ENCODE measurements at places on chromosomes 11 and 22.

GRCh38 chr22:48473202-48473601, 1354.5 kb downstream of the BRD1 start:
- no peak for DNase-seq

- no peak for DNase-seq
These were observed 56.9 kb upstream of the PRSS23 start for GRCh38 chr11:86743223-86744118.

GRCh38 chr11:26985943-26986342, 8.0 kb upstream of the FIBIN start:
- no peak for DNase-seq

DNA sequence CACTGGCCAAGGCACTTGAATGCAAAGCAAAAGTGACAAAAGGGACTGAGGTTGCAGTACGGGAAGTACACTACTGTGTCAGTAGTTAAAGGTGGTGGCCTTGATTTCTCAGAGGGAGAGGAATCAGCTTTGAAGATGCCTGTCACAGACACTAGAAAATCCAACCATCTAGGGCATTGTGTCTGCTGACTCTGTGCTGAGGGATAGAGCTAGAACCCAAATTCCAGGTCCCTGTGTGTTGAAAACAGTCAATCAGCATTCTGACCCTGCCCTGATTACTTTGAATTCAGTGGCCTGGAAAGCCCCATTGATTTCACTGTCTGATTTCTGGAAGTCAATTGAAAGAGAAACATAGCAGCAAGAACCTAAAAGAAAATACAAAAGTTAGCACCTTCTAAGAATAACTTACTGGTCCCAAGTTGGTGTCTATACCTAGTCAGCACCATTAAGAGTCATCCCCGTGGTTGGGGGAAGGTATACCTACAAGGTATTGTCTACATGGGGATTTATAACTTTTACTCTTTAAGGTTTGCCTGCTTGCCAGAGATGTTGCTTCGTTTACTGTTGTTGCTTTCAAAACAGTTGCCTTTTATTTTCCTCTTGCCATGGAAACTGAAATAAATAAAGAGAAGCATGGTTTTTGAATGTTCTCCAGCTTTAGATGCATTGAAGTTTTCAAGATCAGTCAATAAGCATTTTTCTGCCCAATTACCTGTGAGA, 97.3 kb downstream of the PDHX start:
- no peak for DNase-seq

DNA sequence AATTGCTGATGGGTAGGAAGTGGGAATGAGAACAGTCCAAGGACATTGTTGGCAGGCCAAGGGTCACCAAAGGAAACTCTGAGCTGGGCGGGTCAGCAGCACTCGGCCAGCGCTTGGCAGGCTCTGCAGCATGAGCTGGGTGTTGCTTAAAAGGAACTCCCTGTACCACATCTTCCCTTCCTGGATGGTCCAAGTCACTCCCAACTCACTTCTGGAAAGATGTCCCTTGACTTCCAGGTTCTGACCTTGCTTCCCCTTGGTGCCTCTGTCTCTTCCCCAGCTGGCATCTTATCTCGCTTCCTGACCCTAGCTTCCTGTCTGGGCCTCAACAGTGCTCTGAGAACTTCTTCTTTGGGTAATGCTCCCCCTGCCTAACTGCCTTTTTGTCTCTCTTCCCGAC, 24.8 kb upstream of the SWAP70 start:
- no peak for DNase-seq

GRCh38 chr11:11261629-11262028, 91.4 kb downstream of the CSNK2A3 start:
- DNase-seq: no peak

GRCh38 chr11:26510756-26511155, 61.3 kb downstream of the MUC15 start:
- DNase-seq: no peak

DNA sequence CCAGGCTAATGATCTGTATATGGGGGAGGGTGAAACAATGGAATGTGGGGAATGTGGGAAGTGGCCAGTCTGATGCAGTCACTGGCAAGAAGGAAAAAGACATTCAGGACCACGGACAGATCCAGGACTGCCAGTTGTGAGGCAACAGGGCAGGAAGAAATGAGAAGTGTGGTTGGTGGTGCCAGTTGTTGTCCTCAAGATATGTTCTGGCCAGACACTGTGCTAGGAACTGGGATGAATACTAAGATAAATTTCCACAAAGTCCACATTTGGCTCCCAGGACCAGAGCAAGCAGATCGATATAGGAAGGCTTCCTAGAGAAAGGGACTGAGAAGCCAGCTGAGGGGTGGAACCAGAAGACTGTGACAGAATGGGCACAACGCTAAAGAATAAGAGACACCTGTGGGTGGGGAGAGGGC, 6.8 kb upstream of the TPBGL start:
- no peak for DNase-seq

DNA sequence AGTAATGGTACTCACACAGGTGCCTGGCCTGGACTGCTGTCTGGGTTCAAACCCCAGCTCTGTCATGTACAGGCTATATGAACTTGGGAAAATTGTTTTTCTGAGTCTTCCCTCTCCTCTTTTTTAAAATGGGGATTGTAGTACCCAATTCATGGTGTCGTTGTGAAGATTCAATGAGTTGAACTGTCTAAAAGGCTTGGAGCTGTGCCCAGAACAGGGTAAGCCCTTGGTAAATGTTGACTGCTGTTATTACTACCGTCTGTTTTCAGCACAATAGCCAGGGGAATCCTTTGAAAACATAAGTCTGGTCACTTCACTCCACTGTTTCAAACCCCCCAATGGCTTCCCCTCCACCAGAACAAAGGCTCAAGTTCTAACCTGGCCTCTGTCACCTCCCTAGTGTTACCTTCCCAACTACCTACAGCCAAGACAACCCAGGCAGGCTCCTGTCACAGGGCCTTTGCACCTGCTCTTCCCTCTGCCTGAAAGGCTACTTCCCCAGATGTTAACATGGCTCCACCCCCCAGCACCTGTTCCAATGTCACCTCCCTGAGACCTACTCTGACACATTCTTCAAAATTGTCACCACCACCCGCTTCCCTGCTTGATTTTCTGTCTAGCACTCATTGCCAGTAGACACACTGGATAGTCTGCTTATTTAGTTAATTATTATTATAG, 152.8 kb downstream of the CHST1 start:
- no peak for DNase-seq

GRCh38 chr11:76850130-76850529, 10.6 kb upstream of the ACER3 start:
- DNase-seq: no peak

- no peak for DNase-seq
These were observed 26.4 kb downstream of the MYEOV start for GRCh38 chr11:69320326-69320725.

DNA sequence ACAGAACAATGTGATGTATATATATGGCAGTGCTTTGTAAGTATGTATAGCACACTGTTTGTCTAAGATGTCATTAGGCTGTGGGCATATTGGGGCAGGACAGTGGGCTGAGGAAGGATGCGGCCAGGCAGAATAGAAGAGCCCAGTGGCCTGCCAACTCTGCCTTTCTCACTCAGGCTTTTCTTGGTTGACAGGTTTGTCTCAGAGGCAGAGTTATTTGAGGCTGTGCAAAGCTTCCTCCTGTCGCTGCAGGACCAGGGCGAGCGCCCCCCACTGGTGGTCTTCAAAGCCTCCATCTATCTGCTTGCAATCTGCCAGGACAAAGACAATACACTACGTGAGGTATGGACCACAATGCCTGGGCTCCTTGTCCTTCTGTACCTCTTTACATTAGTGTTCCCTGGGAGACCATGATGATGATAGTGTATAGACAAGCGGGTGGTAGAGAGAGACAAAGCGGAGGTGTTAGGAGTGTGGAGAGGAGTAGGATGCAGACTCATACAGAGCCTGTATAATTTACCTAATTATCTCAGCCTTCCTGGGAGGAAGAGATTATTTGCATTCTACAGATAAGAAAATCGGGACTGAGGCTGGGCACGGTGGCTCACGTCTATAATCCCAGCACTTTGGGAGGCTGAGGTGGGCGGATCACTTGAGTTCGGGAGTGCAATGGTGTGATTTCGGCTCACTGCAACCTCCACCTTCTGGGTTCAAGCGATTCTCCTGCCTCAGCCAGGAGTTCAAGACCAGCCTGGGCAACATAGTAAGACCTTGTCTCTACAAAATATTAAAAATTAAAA, 37.3 kb upstream of the CCDC134 start:
- DNase-seq: no peak

GRCh38 chr11:79062814-79063762, 377.7 kb downstream of the TENM4 start:
- no peak for DNase-seq

GRCh38 chr22:42769574-42770447, 49.1 kb upstream of the A4GALT start:
- no peak for DNase-seq

- DNase-seq: no peak
These were observed 43.6 kb downstream of the LRRC32 start for GRCh38 chr11:76626921-76627401.

- no peak for DNase-seq
These were observed 18.2 kb downstream of the ARVCF start for GRCh38 chr22:19998232-19998951.
